NCI-H2107 (cell line): ENCODE measurements at places on chromosomes 2 and 18.

DNA sequence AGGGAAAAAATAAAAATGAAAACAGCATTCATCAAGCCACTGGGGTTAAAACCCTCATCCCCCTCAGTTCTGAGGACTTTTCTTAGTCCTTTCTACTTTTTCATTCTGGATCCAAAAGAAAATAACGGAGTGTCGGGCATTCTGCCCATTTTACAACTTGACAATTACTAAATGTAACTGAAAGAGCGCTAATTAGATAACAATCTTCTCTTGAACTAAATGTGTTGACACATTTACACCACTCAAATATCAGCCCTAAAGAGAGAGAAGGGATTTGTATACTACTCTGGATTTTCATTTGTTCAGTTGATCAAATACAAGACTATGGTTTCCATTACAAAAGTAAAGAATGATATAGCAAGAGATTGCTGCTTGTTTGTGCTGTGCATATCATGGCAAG lies 27.5 kb downstream of the ABCA12 start:
- no peak for DNase-seq

DNA sequence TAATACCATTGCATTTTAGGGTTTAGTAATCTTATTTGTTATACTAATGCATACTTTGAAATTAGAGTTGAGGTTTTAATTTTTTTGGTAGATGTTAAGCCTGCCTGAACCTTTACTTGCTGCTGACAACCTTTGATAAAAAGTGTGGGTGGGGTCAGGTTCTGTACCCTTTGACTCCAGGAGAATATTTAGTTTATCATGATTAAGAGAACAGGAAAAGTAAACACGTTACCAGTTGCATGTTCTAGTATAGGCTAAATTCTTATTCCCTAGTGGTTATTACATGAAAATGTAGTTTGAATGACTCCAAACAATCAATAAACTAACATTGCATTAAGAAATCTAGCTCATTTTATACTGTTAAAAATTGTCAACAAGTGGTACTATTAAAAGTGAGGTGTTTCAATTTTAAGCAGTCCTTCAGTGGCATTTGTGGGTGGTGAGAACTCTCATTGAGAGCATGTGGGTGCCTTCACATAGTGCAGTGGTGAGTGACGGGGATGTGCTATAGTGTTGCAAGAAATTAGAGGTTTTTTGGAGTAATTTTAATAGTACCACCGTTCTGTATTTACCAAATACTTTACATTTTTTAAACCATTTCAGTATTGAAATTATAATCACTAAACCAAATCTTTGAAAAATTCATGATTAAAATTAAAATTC lies 29.9 kb downstream of the PHLPP1 start:
- DNase-seq, result no peak

DNA sequence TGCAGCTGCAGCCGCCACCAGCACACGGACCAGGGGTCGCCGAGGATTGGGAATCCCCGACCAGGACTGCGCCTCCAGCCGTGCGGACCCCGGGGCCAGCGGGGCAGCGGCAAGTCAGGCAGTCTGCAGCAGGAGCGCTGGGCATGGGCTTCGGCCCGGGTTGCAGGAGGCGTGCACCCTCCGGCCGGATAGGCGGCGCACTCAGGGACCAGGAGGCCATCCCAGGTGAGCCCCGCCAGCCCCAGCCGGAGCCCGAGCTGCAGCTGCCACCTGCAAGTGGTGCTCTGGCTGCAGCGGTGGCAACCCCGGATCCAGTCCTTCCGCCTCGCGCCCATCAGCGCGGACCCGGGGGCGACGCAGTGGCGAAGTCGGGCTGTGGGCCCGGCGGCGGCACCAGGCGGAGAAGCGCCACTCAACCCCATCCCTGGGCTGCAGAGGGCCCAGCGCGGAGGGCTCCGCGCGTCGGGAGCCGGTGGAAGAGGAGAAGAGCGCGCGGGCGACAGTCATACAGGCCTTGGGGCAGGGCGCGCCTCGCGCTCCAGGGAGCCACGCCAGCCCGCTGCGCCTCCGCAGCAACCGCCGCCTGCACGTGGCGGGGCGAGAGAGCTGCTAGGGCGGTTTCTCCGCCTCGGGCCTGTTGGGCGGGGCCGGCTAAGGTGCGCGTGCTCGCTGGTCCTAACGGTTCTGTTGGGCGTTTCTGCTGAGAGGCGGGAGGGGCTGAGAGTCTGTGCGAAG lies 73.8 kb downstream of the RPIA start:
- DNase-seq, result peak; percentile 45

DNA sequence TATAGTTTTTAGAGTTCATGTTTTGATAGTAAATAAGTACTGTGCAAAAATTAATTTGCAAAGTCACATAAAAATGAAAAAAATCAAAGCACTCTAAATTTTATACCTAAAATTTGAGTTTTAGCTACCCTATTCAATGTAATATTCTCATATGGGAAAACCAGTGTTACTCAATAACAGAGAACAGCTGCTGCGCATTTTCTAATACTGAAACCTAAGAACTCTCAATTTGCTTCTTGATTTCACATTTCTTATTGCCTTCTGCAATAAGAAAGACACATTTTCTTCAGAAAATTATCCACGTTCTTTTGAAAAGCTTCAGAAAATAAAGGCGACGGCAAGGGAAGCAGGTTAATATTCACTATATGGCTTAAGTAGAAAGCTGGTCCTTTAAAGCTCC lies 199.1 kb upstream of the CCDC150 start:
- no peak for DNase-seq

GRCh38 chr2:113075030-113075429 lies 7.3 kb downstream of the IL1F10 start:
- DNase-seq, result no peak

DNA sequence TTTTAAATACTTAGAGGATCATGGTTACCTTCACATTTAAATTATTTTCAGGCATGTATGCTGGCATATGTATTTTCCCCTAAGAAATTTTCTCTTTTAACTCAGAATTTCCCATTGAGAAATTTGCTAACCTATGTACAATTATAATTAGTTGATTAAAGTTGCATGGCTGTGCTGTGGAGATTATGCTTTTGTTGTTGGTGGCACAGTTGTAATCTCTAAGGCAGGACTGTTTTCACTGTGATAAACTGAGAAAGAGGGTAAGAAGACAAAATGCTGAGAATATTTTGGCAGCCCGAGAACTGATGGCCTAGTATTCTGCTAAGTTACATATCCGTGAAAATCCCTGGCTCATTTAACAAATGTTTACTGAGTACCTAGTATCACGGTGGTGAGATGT lies 1.4 kb downstream of the VRK2 start:
- DNase-seq, result no peak

- no peak for DNase-seq
These were observed 6.6 kb downstream of the GAD1 start for GRCh38 chr2:170823088-170823897.

DNA sequence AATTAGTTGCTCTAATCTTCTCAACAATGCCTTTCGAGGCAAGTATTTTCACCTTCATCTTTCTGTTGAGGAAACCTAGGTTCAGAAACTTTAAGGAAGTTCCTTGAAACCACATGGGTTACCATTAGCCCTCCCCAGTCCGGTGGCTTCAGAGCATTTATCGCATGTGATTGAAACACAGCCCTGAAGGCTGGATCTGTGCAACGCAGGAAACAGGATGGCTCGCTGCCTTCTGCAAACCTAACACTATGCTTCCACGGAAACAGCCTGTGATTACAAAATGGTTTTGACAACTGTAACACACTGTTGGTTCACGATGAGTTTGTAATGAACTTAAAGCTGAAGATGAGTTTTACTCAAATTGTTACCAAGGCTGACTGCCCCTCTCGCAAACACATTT lies 68.5 kb downstream of the EPB41L3 start:
- no peak for DNase-seq

GRCh38 chr18:77298172-77298571 lies 48.5 kb downstream of the GALR1 start:
- DNase-seq, result no peak

GRCh38 chr2:16952805-16953204 lies 287.2 kb upstream of the CYRIA start:
- no peak for DNase-seq

GRCh38 chr2:99386011-99386410 lies 48.8 kb downstream of the EIF5B start:
- no peak for DNase-seq

- DNase-seq, result no peak
These were observed 72.9 kb downstream of the PTRHD1 start for GRCh38 chr2:24720310-24720709.

GRCh38 chr2:204159526-204159925 lies 223.0 kb downstream of the ICOS start:
- no peak for DNase-seq

DNA sequence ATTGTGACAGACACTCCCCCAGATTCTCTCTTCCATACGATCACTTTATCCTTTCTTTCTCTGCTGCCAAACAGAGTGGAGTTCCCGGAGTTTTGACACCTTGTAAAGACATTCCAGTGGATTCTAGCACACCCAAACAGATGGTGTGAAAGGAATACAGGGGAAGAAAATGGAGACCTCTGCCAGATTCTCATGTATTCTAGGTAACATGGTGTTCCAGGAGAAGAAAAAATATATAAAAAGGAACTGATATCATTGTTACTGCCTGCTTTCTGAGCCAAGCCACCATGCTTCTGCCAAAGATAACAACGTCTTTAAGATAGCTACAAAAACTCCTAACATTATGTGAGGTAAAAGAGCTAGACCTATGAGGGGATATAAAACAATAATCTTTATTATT lies 136.5 kb downstream of the TXNL1 start:
- DNase-seq, result no peak

GRCh38 chr2:191385416-191386160 lies 140.4 kb downstream of the MYO1B start:
- no peak for DNase-seq

DNA sequence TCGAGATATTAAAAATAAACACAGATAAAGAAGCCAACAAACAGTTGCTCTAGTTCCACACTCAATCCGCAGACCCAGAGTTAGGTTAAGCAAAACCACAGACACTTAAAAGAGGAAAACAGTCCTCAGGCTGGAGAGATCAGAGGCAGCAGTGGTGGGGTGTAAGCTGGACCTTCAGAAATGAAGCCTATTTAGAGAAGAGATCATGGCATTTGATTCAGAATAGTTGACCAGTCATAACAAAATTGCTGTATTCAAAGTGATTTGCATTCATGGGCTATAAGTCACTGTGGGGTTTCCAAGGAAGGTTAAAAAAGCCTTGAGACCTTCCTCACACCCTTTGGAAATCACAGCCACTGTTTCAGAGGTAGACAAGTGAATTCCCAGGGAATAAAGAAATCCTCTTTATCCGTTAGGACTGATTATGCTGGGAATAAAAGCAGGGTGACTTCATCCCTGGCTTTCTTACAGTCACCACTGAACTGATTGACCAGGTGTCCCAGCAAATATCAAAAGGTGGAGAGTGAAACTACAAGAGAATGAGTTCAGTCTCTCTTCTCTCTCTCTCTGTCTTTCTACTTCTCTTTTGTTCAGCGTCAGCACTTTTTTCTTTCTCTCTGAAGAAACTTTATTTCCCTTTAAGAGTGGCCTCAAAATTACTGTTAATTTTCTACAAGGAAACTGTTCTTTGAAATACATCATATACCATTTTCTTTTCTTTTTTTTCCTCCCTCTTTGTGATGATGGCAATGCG lies 171.8 kb upstream of the PIK3C3 start:
- DNase-seq, result no peak

DNA sequence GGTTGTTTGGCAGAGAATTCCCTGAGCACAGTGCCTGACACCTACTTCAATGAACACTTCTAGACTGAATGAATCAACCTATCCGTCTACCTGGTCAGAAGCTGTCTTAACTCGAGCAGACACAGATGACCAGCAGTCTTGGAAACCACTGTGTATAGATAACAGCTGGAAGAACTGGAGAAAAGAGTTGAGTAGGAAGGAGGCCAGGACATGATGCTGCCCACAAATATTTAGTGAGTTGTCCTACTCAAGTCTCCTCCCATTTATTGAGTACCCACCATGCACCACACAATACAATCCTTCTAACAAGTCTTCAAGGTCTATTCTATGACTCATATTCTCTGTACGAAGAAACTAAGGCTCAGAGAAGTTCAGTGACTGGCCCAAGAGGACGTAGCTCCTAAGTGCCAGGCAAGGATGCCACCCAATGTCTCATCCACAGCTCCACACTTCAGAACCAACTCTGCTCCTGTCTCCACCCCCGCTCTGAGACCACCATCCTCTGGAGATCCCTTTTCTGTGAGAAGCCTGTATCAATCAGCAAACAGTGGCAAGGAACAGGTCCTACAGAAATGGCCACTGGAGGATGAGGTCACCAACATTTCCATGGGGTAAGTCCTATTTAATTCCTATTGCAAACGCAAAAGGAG lies 62.2 kb downstream of the GALNT14 start:
- DNase-seq, result no peak

- no peak for DNase-seq
These were observed 5.4 kb downstream of the SEMA4C start for GRCh38 chr2:96864343-96865091.

DNA sequence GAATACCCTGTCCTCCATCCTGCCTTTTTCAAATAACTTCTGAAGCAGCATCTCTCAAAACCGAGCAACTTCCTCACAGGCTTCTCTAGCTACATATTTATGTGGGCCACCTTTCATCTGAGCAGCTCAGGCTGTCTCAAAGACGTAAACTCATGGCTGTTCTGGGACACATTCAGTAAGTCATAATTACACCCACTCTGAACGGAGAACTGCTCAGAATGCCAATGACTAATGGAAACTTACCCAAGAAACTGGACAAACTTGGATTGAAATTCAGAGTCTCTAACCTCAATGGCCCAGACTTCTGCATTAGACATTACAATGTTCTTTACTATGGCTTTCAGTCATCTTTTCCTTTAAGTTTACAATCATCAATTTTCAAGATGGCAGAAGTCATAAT lies 145.2 kb downstream of the RAD51AP2 start:
- no peak for DNase-seq

DNA sequence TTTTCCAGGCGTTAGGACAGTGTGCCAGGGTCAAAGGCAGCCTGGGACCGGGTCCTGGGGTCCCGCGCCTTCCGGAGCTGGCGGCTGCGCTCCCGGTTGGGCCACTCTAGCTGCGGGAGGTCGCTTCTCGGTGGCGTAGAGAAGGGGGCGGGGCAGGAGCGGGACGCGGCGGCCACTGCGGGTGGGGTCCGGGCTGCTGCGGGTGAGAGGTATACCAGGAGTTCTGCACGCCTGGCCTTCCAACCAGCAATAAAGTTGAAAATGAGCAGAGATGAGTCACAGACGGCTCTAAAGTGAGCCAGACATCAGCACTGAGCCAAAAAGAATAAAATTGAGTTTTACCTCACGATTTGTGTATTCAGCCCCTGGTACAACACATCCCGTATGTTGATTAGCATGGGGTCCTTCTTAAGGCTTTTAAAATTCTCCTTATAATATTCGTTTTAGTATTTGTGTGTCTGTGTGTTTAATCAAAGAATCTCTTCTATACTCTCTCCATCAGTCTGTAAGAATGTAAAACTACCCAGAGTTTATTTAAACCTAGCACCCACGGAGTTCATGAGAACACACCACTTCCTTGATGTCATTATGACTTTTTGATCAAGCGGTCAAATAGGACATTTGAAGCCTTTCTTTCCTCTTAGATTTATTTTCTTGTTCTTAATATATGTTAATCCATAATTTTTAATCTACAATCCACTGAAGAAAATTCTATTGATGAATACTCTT lies at the start of gene C1GALT1C1L:
C1GALT1C1L (minus strand) TSS at position 108 of the 729 bp plus-strand sequence; CDS start at position 1, 107 bp downstream.
- no peak for DNase-seq

GRCh38 chr2:219417374-219417773 lies 803 bp upstream of the DES start:
- no peak for DNase-seq
